ENCODE measurements at places on chromosomes 7 and 10.

GRCh38 chr10:396535-397220 is 261.4 kb downstream of the ZMYND11 start:
- DNase-seq: no peak

GRCh38 chr10:110059925-110060324 is 52.1 kb downstream of the ADD3 start:
- DNase-seq: no peak

- no peak for DNase-seq
Observed at GRCh38 chr7:20698469-20698868, 83.0 kb downstream of the ABCB5 start.

GRCh38 chr10:47049906-47050305 is 138.7 kb downstream of the PTPN20 start:
- DNase-seq: no peak

GRCh38 chr10:112875476-112876267 is 74.4 kb upstream of the TCF7L2 start:
- no peak for DNase-seq

DNA sequence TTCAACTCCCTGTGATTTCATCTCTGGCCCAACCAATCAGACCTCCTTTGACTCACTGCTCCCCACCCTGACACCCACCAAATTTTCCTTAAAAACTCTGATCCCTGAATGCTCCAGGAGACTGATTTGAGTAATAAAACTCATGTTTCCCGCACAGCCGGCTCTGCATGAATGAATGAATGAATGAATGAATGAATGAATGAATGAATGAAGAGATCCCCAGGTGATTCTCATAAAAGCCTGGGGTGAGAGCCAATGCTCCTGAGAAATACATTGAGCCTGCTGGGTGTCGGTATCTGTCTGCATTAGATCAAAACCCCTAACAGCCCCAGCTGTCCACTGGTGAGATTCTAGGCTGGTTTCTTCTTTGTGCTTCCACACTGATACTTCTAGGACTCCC is 58.7 kb downstream of the HTR7 start:
- DNase-seq: no peak

DNA sequence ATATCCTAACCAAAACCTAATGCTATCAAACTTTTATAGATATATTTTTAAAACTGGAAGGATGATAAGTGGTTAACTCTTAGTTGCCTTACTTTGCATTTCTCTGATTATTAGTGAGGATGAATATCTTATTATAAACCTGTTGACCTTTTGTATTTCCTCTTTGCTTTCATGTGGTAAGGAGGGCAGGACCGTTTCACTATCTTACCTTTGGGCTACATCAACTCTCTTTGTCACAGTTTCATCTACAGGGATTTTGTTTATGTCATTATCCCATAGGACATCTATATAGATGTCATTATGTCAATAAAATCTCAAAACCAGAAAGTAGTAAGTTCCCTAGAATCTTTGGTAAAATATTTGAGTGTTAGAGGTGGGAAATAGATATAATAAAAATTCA is 219.3 kb downstream of the THSD7A start:
- no peak for DNase-seq
